ENCODE measurements at places on chromosomes 3 and 15. TPM values are rescaled to one million over a fixed set of nuclear protein-coding genes. Genes with fewer than 3 reads are reported as not detected.

GP5 gene
- total RNA-seq: 0.33 TPM

- DNase-seq: no peak
- no peaks in the 10 kb centered on the region for H3K27me3 ChIP-seq
- peaks cover 71% of the 10 kb centered on the region for H3K4me1 ChIP-seq
- no peaks in the 10 kb centered on the region for H3K36me3 ChIP-seq
Observed at GRCh38 chr3:184592371-184593219, 31.0 kb downstream of the EPHB3 start.

- H3K27ac ChIP-seq: no peak overlapping the region
- H3K4me1 ChIP-seq: peaks cover 30% of the 10 kb centered on the region
- H3K27me3 ChIP-seq: no peaks in the 10 kb centered on the region
- DNase-seq: no peak
- no peak overlapping the region for H3K4me3 ChIP-seq
Observed at GRCh38 chr15:66014635-66015182, 145.4 kb downstream of the RAB11A start.

DNA sequence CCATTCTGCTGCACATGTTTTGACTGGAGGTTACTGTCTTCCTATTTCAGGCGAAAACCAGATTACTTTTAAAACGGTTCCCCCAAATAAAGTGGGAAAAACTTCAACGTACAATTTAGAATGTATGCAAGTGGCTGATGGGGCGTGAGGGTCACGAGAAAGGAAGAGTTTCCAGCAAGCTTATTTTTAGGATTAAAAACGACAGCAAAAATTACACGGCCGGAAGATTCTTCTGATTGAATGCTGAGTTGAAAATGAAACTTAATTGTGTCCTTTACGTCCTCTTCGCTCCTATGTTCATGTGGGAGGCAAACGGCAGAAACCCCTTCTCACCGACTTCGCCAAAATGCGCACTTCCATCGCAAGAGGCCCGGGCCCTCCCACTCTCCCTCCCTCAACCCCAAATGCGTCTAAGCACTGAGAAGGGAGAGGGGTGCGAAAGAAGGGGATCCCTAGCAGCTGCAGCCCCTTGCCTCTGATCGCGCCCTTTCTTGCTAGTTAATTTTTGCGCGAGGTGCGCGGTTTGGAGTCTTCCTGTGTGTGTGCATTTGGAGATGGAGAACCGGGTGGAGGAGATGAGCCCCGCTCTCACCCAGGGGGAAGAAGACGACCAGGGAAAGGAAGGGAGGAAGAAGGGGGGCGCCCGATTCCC lies 656 bp downstream of the CD47 start:
- DNase-seq: peak; percentile 70
- peak overlapping the region; percentile 91 for H3K4me3 ChIP-seq
- H3K36me3 ChIP-seq: no peaks in the 10 kb centered on the region

- H3K27ac ChIP-seq: no peak overlapping the region
- H3K4me1 ChIP-seq: no peaks in the 10 kb centered on the region
- H3K36me3 ChIP-seq: no peaks in the 10 kb centered on the region
- no peak for DNase-seq
- no peak overlapping the region for H3K4me3 ChIP-seq
- H3K27me3 ChIP-seq: no peaks in the 10 kb centered on the region
Observed at GRCh38 chr3:177899275-177900067, 636.8 kb upstream of the KCNMB2 start.

DNA sequence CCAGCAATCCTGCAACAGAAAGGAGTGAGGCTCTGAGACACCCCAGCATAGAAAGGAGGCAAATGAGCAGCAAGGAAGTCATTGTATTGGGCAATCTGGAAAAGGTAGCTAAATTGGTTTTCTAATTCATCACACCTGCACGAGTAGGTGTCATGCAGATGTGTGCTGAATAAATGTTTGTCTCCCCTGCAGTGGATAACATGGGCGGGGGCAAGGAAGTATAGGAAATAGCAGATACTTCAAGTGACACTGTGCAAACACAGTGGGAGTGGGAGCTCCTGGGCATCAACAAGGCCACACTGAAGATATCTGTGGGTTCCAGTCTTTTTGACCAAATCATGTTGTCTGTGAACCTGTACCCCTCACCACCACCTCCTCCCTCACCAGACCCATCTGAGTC lies 14.4 kb upstream of the HTR3E start:
- H3K4me3 ChIP-seq: no peak overlapping the region
- H3K27me3 ChIP-seq: no peaks in the 10 kb centered on the region
- no peaks in the 10 kb centered on the region for H3K4me1 ChIP-seq
- DNase-seq: no peak

DNA sequence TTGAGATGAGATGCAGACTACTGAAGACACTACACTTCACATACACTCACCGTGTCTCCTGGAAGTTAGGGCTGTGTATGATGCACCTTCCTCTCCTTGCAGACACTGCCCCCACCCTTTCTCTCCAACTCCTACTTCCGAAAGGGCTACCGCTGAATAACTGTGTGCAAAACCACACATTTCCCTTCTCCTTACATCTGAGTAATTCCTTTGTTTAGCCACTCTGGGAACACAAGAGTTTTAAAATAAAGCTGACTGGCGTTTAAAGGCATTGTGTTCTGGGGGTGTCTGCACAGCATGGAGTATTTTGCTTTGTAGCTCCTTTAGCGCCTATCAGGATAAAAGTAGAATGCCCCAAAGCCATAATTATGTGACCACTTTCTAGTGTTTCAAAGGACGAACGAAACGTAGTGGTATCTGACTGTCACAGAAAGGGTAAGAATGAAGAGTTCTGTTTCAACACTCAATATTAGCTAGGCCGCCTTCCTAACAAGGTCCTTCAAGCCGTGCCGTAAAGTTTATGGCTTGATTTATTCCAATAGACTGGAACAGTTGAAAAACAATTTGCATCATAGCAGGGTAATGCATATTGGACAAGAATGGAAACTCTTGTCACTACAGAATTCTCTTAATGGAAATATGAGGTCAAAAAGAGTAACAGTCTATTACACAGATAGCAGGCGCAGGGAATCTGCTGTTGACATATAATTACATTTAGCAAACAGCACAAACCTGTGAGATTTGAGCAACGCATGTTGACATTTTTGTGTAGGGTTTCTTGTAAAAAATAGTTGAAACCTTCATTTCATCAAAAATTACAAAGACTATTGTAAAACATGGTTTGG lies 619.9 kb downstream of the FOXP1 start:
- DNase-seq: no peak
- H3K27ac ChIP-seq: no peak overlapping the region
- no peaks in the 10 kb centered on the region for H3K27me3 ChIP-seq
- H3K36me3 ChIP-seq: no peaks in the 10 kb centered on the region
- no peak overlapping the region for H3K4me3 ChIP-seq
